Activated CD4-positive, alpha-beta T cell treated with anti-CD3 and anti-CD28 coated beads, Interleukin-2, amount 50 U/mL, for 4 hours (primary cell): ENCODE measurements at places on chromosomes 1 and 21.
A peak's percentile ranks its signal among the peaks of the same experiment; 100 is the strongest.

DNA sequence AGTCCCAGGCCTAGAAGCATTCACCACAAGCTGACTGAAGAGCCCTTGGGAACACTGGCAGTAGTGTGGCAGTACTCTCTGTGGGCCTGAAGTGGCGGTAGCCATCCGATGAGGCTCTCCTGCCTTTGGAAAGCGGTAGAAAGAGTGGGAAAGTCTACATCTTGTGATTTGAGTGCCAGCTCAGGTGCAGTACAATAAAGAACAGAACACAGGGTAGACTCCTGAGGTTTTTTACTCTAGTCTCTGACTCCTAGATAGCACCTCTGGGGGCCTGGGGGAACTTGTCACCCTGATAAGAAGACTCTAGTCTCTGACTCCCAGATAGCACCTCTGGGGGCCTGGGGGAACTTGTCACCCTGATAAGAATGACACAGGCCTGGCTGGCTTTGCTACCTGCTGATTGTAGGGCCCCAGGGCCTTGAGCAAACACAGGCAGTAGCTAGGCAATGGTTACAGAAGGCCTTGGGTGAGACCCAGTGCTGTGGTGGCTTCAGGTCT lies 18.0 kb upstream of the IL20 start:
- DNase-seq: no peak

DNA sequence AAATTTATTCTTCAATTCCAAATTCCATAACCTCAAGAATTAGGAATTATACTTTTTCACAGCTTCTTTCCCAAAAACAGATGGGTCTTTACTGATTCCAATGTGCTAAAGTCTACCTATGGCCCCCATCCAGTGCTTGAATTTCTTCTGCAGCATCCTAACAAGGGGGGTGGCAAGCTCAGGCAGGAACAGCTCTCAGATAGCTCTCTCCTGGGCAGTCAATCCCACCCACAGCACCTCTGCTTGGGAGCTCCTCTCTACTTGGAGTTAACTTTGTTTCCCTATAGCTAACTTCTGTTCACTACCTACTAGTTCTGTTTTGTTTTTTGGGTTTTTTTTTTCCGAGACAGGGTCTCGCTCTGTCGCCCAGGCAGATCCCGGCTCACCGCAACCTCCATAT lies 12.1 kb downstream of the RBBP5 start:
- DNase-seq: no peak

- no peak for DNase-seq
These were observed 4.2 kb upstream of the CCT8 start for GRCh38 chr21:29077651-29078090.

- DNase-seq: no peak
These were observed 14.3 kb downstream of the FOXJ3 start for GRCh38 chr1:42320708-42321107.

DNA sequence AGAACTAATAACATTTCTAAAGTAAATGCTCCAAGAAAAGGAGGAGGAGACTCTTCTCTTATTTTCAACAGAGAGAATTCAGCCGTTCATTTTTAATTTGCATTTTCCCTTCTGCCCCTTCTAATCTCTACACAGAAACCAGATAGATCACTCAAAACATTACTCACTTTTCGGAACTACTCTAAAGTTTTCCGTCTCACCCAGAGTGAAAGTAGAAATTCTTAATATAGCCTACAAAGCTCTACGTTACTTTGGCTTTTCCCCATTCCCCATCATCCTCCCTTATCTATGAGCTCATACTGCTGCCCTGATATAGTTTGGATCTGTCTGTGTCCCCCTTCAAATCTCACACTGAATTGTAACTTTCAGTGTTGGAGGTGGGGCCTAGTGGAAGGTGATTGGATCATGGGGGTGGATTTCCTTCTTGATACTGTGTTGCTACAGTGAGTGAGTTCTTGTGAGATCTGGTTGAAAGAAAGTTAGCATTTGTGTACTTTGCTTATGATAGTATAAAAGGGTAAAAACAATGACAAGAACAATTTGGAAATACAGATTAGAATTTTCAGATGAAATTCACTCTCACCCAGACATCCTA lies 188.2 kb downstream of the AMY1C start:
- no peak for DNase-seq

- no peak for DNase-seq
These were observed 970 bp downstream of the TNFRSF1B start for GRCh38 chr1:12167493-12168429.

DNA sequence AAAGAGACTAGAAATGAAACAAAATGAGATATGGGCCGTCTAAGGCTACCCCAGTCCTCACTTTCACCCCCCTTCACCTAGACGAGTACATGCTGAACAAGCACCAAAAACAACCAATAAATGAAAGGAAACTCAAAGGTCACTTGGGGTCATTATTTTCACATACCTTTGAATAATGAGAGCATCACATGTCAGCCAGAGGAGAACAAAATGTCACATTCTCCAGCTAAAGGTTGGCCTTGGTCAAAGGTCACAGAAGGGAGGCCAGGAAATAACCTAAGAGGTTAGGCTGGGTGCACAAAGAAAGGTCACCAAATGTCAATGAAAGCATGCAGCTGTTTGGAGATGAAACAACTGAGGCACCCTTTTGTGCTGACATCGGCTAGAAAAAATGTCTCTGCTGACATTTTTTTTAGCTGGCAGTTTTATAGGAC lies 288.7 kb upstream of the USP25 start:
- DNase-seq: no peak

DNA sequence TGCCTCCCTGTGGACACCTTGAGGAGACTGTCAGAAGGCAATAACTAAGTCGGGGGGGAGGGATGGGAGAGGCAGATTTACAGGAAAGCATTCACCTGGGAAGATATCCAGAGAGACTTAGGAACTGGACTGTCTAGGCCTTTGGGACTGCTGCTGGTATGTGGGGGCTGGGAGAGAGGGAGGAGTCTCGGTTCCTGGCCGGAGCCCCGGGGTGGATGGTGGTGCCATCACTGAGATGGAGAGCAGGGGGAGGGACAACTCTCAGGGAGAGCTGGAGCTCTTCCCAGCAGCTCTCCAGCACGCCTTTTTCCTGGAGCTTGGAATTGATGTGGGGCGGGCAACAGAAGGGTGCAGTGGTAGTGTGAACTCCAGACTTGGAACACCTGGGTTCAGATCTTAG lies 22.1 kb downstream of the PTPRF start:
- DNase-seq: no peak

- no peak for DNase-seq
These were observed 54.1 kb upstream of the LYST start for GRCh38 chr1:235920596-235921375.

GRCh38 chr1:82646336-82646735 lies 845.6 kb downstream of the ADGRL2 start:
- DNase-seq: no peak

DNA sequence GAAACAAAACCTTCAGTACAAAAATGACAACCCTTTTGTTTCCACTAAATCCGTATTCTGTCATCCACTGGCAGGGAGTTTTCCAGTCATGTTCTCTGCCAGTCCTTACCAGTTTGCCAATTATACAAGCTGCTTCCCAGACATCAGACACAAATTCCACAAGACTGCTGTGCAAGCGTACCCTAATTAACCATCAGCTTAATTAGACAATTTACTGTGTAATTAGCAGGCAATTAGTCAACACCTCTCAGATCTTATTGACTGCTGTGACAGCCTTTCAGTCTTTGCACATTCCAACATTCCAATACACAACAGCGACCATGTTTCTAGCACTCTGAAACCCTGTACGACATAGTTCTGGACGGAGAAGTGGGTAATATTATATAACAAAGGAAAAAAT lies 420.1 kb downstream of the DPYD start:
- no peak for DNase-seq

DNA sequence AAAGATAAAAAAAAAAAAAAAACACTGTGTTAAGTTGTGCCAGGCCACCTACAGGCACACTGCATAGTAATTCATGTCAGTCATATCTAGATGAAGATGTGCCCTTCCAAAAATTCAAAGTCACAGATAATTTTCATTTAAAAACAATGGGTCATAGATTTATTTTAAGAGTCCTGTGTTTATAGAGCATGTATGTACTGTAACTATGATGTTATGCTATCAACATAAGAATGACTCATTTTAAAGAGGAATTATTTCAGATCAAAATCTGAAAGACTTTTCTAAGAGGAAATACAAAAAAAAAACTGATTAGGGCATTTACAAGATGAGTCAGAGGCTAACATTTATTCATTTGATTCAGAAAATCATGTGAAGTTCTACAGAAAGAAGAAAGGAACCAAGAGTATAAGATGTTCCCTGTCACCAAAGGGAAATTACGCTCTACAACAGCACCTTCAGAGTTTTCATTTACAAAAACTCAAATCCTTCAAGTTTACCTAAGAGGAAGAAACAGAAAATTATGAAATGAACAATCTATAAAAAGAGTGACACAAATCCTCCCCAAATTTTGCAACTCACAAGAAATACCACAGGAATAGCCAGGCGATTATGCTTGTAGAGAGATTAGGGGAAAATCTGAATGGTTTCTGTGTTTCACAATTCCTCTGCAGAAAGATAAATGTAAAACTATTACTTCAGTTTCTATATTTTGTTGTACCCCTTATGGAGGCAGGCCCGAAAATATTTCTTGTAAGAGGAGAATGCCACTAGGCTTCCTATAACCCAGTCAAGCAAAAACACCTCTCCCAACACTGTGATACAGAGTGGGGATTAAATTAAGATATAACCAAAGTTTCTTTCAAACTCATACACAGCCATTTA lies 13.8 kb downstream of the TP53BP2 start:
- DNase-seq: no peak

GRCh38 chr1:55050283-55050682 lies 10.9 kb downstream of the PCSK9 start:
- DNase-seq: no peak

DNA sequence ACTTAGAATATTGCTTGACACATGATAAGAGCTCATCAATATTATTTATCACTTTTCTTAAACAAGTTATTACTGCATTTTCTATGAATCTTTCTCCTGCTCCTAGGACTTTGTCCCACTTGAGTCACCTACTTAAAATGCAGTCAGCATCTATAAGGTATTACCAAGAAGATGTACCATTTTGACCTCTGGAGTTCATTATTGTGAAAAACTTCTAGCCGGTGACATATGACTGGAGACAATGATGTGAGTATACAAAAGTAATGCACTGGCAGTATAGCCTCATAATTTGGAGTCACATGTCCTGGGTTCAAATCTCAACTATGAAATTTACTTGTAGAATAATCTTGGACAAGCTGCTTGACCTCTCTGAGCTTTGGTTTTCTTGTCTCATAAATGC lies 278.5 kb downstream of the PLPP3 start:
- no peak for DNase-seq

- no peak for DNase-seq
These were observed 131.0 kb downstream of the TRIM33 start for GRCh38 chr1:114379987-114380386.

DNA sequence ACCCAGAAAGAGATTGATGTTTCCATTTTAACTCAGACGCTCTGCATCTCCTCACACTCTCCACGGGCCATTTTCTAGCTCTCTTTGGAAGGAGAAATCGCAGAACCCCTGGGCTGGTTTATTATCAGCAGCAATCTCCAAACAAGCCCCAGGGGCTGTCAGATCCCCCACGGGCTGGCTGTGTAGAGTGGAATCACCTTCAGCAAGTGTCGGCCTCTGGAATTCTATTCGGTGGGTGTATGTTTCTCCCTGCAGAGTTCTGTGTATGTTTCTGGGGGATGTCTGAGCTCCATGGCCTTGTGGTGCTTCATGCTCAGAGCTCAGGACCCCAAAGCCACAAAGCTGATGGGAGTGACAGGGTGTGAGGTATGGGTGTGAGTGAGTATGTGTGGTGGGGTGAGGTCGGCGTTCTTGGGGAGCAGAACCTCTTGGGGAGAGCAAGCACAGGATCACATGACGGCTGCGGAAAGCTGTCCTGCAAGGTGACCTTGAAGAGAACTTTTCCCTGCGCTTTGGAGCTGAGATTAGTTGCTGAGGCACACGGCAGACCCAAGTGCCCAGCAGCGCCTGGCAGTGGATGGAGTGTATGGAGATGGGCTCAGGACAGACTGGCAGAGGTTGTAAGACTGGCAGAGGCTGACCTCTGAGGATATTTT lies 489 bp downstream of the ACOT11 start:
- DNase-seq: no peak

- DNase-seq: no peak
These were observed 34.3 kb downstream of the PIK3R3 start for GRCh38 chr1:46098027-46098712.

GRCh38 chr21:42892931-42893755 lies at the start of gene NDUFV3:
Gene NDUFV3, plus strand, starts transcription at chr21:42893309. Its CDS starts 25 bp downstream, at chr21:42893334.
- peak; percentile 100 for DNase-seq

DNA sequence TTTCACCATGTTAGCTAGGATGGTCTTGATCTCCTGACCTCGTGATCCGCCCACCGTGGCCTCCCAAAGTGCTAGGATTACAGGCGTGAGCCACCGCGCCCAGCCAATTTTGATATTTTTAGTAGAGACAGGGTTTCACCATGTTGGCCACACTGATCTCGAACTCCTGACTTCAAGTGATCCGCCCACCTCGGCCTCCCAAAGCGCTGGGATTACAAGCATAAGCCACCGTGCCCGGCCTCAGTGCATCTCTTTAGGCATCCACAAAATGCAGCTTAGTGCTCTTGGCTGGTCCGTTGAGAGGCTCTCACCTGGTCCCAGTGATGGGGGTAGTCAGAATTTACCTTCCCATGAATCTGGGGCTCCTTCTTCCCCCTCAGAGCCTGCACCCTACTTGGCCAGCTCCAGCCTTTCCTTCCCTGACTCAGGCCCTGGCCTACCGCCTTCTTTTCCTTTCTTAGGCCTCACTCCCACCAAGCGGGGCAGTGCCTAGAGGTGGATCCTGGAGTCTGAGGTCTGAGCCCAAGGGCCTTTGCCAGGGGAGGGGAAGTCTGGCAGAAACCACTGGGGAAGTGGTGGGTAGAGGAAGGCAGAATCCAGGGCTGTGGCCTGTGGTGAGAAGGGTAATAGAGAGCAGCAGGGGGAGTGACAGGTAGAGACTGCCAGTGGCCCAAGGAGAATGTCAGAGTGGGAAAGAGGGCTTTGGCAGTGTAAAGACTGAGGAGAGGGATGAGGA lies 3.7 kb downstream of the LENEP start:
- no peak for DNase-seq
